ENCODE measurements at places on chromosomes 6 and 20. TPM values are rescaled to one million over a fixed set of nuclear protein-coding genes. Genes with fewer than 3 reads are reported as not detected.

The IBTK gene
- 26.6 TPM for total RNA-seq

The GHRH gene
- not detected for total RNA-seq

The GTSF1L gene
- not detected for total RNA-seq

The TMEM200A gene
- 0.70 TPM for total RNA-seq

The NEURL2 gene
- total RNA-seq: 2.8 TPM

The NNAT gene
- total RNA-seq: 0.32 TPM

The TMEM14B gene
- total RNA-seq: 98.0 TPM

The PBOV1 gene
- total RNA-seq: not detected

The OR2H1 gene
- total RNA-seq: not detected

The TFAP2A gene
- total RNA-seq: not detected

The KIFC1 gene
- 63.9 TPM for total RNA-seq

The GJA10 gene
- total RNA-seq: not detected

The RGS17 gene
- not detected for total RNA-seq

The FRK gene
- 0.04 TPM for total RNA-seq

The ADGB gene
- total RNA-seq: 0.32 TPM

The ID1 gene
- 0.44 TPM for total RNA-seq

The VEGFA gene
- total RNA-seq: 47.2 TPM

The MACROD2 gene
- total RNA-seq: not detected

The ZSCAN23 gene
- total RNA-seq: 1.3 TPM

The BPIFA1 gene
- total RNA-seq: not detected

The RIPOR2 gene
- 23.5 TPM for total RNA-seq

The SLC4A11 gene
- total RNA-seq: 3.9 TPM

The PSMG4 gene
- total RNA-seq: 28.6 TPM

The SASH1 gene
- 1.0 TPM for total RNA-seq

The TSHZ2 gene
- total RNA-seq: 1.4 TPM

The SLC17A4 gene
- not detected for total RNA-seq

The LRRC1 gene
- 2.1 TPM for total RNA-seq

The FAM50B gene
- 7.5 TPM for total RNA-seq

The GSTA2 gene
- total RNA-seq: not detected

The CLPSL1 gene
- not detected for total RNA-seq

The PGC gene
- total RNA-seq: not detected

The HSPA1L gene
- 2.7 TPM for total RNA-seq

The HLA-DMB gene
- 2.6 TPM for total RNA-seq

The SCP2D1 gene
- not detected for total RNA-seq

The CFAP61 gene
- not detected for total RNA-seq

The DOK5 gene
- total RNA-seq: 4.7 TPM

The TMEM217 gene
- total RNA-seq: 5.1 TPM

The DLL1 gene
- 0.36 TPM for total RNA-seq

The PLA2G7 gene
- total RNA-seq: not detected

The RIMS4 gene
- not detected for total RNA-seq

The HLA-DPA1 gene
- total RNA-seq: 46.9 TPM

The SEMG1 gene
- total RNA-seq: not detected

The TAAR6 gene
- not detected for total RNA-seq

The KIAA0408 gene
- total RNA-seq: 10.7 TPM

The C4B gene
- total RNA-seq: 3.6 TPM

The CCM2L gene
- not detected for total RNA-seq

The PACRG gene
- total RNA-seq: not detected

The ZNF451 gene
- total RNA-seq: 48.7 TPM

The FAM83C gene
- not detected for total RNA-seq

The AIF1 gene
- total RNA-seq: 53.8 TPM

The IL17A gene
- 0.61 TPM for total RNA-seq

The PDE10A gene
- total RNA-seq: not detected

The WFDC10A gene
- total RNA-seq: not detected

The SPATA25 gene
- 1.7 TPM for total RNA-seq

The TRIM15 gene
- total RNA-seq: not detected

The MCCD1 gene
- not detected for total RNA-seq

The SLC17A3 gene
- total RNA-seq: not detected

The DACT2 gene
- total RNA-seq: not detected

The MYLK2 gene
- 0.19 TPM for total RNA-seq

Data from activated CD8-positive, alpha-beta memory T cell treated with anti-CD3 and anti-CD28 coated beads for 36 hours (primary cell).